ENCODE measurements at places on chromosomes 5 and 9.

DNA sequence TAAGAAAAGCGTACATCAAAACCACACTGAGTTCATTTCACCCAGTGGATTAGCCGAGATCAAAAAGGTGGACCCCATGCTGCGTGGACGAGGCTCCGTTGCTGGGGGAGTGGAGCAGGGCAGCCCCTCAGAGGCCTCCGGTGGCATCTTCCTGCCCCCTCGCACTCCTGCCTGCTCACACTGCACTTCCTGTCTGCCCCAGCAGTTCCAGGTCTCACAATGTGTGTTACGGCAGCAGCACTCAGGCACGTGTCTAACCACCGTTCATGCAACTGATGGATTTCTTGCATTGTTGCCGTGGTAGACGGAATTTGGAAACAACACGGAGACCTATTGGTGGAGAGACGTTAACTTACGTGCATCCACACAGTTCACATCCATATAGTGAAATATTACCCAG lies 196.6 kb upstream of the OTULINL start:
- H3K27ac ChIP-seq, result no peak overlapping the region
- H3K4me1 ChIP-seq, result peaks cover 45% of the 10 kb centered on the region
- no peak overlapping the region for H3K4me3 ChIP-seq
- no peak for DNase-seq
- no peaks in the 10 kb centered on the region for H3K27me3 ChIP-seq

DNA sequence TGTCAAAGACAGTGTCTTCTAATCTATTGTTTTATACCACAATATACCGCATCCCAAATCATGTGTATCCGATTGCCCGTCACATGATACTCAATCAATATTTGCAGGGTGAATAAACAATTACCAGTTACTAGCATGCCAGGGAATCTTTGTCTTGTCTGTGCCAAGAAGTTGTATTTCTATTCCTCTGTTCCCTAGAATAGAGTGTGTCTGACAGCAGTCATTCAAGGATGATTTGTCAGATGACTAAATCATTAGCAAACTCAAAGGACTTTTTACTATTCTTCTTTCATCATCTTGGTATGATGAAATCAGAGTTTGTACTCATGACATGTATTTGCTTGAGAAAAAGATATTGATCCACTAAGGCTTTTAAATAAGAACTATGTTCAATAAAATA lies 348.8 kb downstream of the HTR1A start:
- H3K4me3 ChIP-seq, result no peak overlapping the region
- no peak overlapping the region for H3K27ac ChIP-seq
- no peaks in the 10 kb centered on the region for H3K27me3 ChIP-seq
- peaks cover 3% of the 10 kb centered on the region for H3K4me1 ChIP-seq

DNA sequence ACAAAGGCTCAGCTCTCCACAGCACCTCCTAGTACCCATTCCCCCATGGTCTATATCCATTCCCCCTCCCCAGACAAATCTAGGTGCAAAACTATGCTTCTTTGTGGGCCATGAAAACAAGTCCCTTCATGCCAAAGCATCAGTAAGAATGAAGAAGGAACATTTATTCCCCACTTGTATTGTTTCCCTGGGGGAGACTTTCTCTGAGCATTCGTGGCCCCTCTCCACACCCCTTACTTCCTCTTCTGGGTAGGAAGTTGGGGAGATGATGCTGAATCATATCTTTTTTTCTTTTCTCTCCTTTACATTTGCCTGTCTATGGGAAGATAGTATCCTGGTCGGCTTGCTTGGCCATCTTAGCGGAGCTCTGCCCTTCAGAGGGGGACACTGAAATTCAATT lies 246.8 kb downstream of the NSG2 start:
- no peak overlapping the region for H3K4me3 ChIP-seq
- no peaks in the 10 kb centered on the region for H3K27me3 ChIP-seq
- H3K36me3 ChIP-seq, result no peaks in the 10 kb centered on the region
- H3K27ac ChIP-seq, result no peak overlapping the region
- no peaks in the 10 kb centered on the region for H3K4me1 ChIP-seq

DNA sequence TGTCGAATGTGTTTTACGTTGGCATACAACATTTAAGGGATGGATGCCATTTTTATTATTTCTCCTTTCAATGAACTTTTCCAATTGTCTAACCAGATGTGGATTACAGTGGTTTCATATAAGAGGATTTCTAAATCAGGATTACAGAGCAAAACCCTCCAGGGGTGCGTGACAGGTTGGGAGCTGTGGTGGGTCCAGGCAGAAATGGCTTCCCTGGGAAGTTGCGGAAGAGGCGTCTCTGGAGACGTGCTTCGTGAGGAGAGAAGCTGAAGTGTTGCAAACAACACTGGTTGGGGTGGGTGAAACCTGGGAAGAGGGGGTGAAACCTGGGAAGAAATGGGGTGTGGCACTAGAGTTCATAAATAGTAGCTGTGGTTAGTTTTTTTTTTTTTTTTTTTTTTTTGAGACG lies 4.5 kb upstream of the RPL26L1 start:
- H3K36me3 ChIP-seq, result peaks cover 5% of the 10 kb centered on the region
- H3K4me1 ChIP-seq, result peaks cover 2% of the 10 kb centered on the region
- no peak overlapping the region for H3K4me3 ChIP-seq
- H3K27ac ChIP-seq, result no peak overlapping the region
- DNase-seq, result no peak
- peaks cover 44% of the 10 kb centered on the region for H3K27me3 ChIP-seq

GRCh38 chr5:78899922-78900362 lies 85.2 kb downstream of the ARSB start:
- DNase-seq, result peak; percentile 74
- no peak overlapping the region for H3K27ac ChIP-seq
- H3K27me3 ChIP-seq, result no peaks in the 10 kb centered on the region

GRCh38 chr5:95884017-95884325 lies 61.4 kb upstream of the GLRX start:
- no peak overlapping the region for H3K4me3 ChIP-seq
- no peak overlapping the region for H3K27ac ChIP-seq
- H3K36me3 ChIP-seq, result no peaks in the 10 kb centered on the region
- H3K27me3 ChIP-seq, result no peaks in the 10 kb centered on the region
- peaks cover 4% of the 10 kb centered on the region for H3K4me1 ChIP-seq
- no peak for DNase-seq

- H3K4me1 ChIP-seq, result peaks cover 23% of the 10 kb centered on the region
- no peak overlapping the region for H3K4me3 ChIP-seq
- H3K27me3 ChIP-seq, result no peaks in the 10 kb centered on the region
- no peak overlapping the region for H3K27ac ChIP-seq
Measured at GRCh38 chr5:171496456-171496855, 77.0 kb downstream of the FGF18 start.

DNA sequence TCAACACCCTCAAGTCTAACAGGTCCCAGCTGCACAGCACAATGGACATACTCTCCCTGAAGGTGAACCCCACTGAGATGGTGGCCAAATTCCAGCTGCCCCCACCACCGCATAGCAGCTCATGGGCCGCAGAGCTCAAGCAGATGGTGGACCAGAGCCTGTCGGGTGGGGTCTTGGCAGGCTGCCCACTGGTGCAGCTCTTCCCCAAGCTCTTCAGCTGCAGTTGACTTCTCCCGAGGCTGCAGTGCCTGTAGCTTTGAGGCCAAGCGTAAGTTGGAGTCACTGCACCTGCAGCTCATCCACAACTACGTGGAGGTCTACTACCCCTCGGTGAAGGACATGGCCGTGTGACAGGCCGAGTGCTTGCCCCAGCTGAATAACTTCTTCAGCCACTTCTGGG lies 56.6 kb upstream of the SPTLC1 start:
- H3K4me1 ChIP-seq, result no peaks in the 10 kb centered on the region
- DNase-seq, result no peak
- H3K27ac ChIP-seq, result no peak overlapping the region
- no peak overlapping the region for H3K4me3 ChIP-seq

DNA sequence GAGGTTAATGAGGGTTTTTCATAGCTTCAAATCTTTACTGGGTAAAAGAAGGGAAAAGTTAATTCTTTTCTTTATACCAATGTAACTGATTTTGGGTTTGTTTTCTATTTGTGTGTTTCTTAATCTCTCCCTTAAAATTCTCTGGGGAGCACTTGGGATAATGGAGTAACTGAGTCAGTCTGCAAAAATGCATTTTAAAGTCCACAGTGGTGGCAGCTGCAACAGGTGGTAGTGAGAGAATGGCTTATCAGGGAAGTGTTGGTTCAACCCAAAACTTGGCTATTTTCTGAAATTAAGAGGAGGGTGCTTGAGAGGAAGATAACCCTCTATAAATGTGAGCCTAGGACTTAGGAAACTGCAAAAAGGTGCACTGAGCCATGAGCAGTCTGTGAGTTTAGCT lies 39.9 kb upstream of the ASTN2 start:
- no peaks in the 10 kb centered on the region for H3K27me3 ChIP-seq
- no peak overlapping the region for H3K27ac ChIP-seq
- no peaks in the 10 kb centered on the region for H3K4me1 ChIP-seq
- no peak overlapping the region for H3K4me3 ChIP-seq
- no peak for DNase-seq
- H3K36me3 ChIP-seq, result no peaks in the 10 kb centered on the region

DNA sequence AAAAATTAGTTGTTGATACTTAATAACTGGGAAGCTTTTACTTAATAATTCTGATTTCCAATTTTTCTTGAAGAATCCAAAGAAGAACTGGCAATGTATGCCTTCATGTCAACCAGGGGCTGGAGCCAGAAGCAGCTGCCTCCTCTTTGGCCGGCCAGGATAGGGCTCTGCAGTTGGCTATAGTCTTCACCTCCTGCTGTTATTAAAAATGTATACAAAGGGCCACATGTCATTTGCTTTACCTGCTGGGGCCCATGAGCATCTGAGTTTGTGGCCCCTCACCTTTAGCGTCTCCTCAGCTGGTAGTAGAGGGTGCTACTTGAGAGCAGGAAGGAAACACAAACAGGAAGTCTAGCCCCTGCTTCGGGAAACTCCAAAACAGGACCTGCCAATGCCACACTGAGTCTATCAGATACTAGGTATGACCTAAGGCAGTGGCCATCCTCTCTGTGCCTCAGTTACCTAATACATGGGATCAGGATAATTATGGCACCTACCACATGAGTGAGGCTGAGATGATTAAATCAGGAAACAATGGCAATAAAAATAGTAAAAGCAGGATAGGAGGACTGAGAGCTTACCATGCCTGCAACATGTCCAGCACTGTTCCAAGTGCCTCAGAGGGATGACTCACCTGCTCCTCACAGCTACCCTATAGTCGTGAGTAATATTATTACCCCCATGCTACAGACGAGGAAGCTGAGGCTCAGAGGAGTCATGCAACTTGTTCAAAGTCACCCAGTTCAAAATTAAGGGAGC lies 21.3 kb downstream of the CCDC69 start:
- no peak overlapping the region for H3K4me3 ChIP-seq
- H3K4me1 ChIP-seq, result no peaks in the 10 kb centered on the region
- H3K27ac ChIP-seq, result no peak overlapping the region
- H3K27me3 ChIP-seq, result no peaks in the 10 kb centered on the region
- no peaks in the 10 kb centered on the region for H3K36me3 ChIP-seq

- H3K27ac ChIP-seq, result no peak overlapping the region
- no peak for DNase-seq
- peaks cover 2% of the 10 kb centered on the region for H3K27me3 ChIP-seq
Measured at GRCh38 chr9:10774051-10774450, 161.2 kb upstream of the PTPRD start.

GRCh38 chr5:110338341-110339083 lies 388.0 kb downstream of the TMEM232 start:
- DNase-seq, result no peak
- H3K4me1 ChIP-seq, result peaks cover 11% of the 10 kb centered on the region
- no peaks in the 10 kb centered on the region for H3K27me3 ChIP-seq
- no peak overlapping the region for H3K4me3 ChIP-seq

DNA sequence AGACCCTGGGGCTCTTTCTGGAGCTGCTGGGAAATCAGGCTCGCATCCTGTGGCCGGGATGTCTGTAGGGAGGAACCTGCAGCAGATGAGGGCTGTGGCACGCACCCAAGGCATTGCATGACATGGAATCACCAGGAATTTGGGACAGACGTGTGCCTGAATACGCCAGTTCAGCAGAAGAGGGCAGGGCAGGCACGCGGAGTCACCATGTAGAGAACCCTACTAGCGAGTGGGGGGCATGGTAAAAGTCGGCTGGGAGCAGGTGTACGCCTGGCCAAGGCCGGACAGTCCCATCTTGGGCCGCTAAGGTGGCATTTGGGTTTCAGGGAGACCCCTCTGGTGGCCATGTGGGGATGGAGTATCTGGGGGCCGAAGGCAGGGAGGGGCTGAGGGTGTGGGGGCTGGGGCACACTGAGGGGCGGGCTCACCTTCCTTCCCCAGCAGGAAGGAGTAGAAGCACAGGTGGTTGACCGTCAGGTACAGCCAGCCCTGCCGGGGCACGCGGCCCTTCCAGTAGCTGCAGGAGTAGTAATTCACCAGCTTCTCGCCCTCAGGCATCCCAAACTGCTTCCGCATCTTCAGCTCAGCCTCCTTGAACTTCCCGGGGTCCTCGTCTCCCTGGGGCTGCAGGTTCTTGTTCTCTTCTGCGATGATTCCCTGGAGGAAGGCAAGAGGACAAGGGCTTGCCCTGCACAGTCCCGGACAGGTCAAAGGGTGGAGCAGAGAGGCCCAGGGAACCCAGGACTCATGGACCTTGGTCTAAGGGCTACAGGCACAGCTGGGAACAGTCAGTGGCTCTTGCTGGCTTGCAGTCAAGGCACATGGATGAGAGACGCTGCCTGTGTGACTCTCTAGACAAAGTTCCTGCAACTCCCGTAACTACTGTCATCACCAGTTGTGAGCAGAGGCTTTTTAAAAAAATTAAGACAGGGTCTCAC lies 13.5 kb downstream of the TBC1D9B start:
- peaks cover 37% of the 10 kb centered on the region for H3K36me3 ChIP-seq
- DNase-seq, result no peak
- no peaks in the 10 kb centered on the region for H3K27me3 ChIP-seq
- H3K4me1 ChIP-seq, result peaks cover 13% of the 10 kb centered on the region
- no peak overlapping the region for H3K27ac ChIP-seq

DNA sequence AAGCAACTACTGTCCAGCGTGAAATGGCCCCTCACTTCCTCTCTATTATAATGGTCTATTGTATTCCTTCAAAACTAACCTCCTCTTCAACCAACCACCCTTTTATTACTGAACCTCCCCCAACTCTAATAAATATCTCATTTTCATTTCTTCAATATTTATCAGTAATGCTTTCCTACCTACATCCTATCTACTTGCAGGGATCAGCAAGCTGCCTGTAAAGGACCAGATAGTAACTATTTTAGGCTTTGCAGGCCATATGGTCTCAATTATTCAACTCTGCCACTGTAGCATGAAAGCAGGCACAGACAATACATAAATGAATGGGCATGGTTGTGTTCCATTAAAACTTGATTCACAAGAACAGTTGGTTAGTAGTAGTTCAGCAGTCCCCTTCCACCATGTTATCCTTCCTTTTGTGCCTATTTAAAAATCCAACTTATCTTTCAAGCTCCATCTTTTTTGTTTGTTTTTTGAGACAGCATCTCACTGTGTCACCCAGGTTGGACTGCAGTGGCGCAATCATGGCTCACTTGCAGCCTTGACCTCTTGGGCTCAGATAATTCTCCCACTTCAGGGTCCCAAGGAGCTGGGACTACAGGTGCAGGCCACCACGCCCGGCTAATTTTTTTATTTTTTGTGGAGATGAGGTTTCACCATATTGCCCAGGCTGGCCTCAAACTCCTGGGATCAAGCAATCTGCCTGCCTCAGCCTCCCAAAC lies 45.8 kb downstream of the PCDHGC5 start:
- H3K4me3 ChIP-seq, result no peak overlapping the region
- no peaks in the 10 kb centered on the region for H3K4me1 ChIP-seq
- peaks cover 23% of the 10 kb centered on the region for H3K36me3 ChIP-seq

GRCh38 chr9:89778100-89779090 lies 173.6 kb downstream of the GADD45G start:
- H3K36me3 ChIP-seq, result no peaks in the 10 kb centered on the region
- no peak overlapping the region for H3K4me3 ChIP-seq
- peaks cover 2% of the 10 kb centered on the region for H3K4me1 ChIP-seq
- DNase-seq, result no peak
- H3K27me3 ChIP-seq, result peaks cover 3% of the 10 kb centered on the region
- H3K27ac ChIP-seq, result no peak overlapping the region

All from WTC11 (cell line).